ENCODE measurements at places on chromosomes 11 and 22.

DNA sequence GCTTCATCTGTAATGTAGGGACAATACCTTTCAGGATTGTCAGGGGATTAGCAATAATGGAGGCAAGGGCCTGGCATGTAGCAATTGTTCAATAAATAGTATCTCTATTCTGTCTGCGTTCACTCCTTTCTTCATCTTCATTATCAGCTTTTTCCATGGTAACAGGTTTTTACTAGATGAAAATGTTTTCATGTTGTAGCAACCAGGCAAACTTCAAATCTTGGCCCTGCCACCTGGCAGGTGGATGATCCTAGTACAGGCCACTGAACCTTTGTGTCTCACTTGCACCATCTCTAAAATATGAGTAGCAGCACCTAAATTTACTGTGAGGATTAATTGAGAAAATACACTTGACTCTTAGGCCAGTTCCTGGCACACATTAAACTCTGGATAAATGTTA is 83.4 kb downstream of the SWAP70 start:
- DNase-seq, result no peak

- DNase-seq, result no peak
Observed at GRCh38 chr11:96102664-96103078, 178.8 kb upstream of the MTMR2 start.

DNA sequence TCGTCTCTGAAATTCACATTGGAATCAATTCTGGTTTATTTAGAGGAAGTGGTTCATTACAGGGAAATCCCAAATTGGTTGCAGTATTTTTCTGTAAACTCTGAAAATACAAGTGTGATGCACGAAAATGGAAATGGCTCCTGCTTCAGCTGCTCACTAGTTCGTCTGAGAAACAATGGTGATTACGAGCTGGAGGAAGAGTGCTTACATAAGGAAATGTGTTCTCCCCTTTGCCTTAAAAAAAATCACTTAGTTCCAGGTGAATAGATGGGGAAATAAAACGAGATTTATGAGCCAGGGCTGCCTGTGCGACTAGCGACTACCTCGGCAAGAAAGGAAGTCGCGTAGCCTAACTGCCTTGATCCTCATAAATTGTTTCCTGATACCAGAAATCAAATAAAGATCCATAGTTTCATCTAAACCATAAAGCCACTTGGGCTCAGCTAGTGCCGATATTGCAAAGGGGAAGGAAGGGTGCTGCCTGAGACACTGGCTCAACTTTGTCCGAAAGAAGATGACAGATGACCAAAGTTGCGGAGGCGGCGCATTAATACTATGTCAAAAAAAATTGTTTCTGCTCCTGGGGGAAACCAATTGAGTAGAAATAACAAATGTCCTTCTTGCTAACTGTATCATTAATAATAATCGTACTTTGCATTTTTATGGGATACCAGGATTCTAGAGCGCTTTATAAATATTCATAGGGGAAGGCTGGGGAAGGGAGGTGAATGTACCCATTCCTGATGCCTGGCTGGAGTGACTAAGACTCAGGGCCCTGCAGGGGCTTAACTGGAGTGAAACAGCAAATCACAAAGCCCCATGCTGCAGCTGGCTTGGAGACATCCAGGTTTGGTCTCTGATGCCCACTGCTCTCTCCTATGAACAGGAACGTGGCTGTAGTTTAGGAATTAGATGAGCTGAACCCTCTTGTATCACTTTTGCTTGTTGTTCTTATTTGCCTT is 185.7 kb downstream of the BLID start:
- no peak for DNase-seq

DNA sequence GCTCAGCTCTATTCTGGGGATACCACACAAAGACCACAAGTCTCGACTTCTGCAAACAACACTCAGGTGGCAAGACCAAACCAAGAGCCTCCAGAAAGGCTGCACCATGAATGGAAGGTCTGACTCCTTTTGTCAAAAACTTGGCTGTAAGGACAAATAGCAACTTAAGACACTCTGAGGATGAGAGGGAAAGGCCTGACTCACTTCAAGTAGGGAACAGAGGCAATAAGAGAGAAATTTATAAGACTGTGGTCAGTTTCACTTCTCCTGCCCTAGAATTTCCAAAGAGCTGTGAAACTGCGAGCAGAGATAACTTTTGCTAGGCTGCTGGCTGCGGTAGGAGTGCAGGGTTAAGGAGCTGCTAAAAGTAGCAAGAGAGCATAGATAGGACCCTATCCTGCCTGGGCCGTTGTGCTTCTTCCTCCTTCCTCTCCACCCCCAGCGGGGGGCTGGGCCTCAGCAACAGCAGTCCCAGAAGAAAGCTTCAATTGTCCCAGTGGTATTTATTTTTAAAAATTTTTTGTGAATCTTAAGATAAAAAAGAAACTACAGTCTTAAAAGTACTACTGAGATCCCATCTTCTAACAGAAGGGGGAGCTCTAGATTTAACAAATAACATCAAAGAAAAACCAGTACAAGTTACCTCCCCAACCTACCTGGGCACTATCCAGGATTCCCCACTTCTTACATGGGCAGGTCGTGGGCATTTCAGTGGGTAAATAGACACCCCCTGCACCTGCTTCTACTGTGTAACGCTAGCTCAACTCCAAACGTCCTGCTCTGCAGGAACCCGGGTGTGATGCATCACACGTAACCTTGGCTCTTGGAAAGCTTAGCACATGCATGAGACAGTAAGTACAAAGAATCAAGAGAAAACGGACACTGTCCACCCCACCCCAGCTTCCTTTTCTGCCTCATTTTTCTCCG is 66.4 kb downstream of the SGSM3 start:
- no peak for DNase-seq

DNA sequence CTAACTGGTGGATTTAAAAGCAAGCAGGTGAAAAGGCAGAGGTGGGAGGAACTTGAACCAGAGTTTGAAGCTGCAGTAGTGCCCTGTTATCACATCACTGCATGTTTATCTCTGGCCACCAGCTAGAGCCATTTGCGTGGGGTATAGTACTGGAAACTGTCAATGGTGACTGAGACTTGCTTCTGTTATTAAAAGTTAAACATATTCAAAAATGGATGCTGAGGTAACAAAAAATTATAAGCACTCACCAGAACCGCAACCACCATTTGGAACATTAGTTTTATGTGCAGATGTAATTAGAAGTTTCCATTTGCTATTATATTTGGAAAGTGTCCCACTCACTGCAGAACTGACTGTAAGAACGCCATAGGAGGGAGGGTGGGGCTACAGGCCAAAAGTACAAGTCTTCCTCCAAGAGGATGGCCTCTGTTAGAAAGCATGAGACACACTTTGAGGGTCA is 1.2 kb upstream of the CD59 start:
- no peak for DNase-seq

- DNase-seq, result no peak
Observed at GRCh38 chr11:106683435-106683834, 334.8 kb downstream of the GUCY1A2 start.

DNA sequence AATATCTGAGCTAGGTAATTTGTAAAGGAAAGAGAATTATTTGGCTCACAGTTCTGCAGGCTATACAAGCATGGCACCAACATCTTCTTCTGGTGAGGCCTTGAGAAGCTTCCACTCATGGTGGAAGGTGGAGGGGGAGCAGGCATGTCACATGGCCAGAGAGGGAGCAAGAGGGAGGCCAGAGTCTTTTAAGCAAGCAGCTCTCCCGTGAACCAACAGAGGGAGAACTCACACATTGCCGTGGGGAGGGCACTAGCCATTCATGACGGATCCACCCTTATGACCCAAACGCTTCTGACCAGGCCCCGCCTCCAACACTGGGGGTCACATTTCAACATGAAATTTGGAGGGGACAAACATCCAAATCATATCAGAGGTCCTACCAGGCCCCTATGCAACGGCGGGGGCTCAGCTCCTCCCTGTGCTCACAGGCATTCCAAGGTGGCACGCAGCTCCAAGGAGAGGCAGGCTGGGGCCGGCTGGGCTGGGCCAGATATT is 4.6 kb downstream of the C11orf96 start:
- DNase-seq, result no peak

DNA sequence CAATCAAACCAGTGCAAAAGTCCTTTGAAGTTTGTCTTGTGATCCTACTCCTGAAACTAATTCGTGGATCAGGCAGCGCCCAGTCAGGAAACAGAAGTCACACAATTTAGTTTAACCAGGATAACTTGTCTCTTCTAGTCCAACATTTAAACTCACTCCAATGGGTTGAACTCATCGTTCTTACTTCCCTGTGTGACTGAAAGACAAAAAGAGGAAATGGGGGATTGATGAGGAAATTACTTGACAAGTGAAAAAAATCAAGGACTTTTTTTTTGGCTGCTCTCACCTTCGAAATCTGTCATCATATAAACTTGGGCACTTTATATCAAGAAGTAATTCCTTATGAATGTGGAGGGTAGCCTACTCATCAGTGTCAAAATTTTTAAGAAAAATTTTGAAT is 78.4 kb downstream of the HSD17B12 start:
- no peak for DNase-seq

GRCh38 chr11:119634301-119634700 is 94.7 kb downstream of the NECTIN1 start:
- DNase-seq, result no peak

DNA sequence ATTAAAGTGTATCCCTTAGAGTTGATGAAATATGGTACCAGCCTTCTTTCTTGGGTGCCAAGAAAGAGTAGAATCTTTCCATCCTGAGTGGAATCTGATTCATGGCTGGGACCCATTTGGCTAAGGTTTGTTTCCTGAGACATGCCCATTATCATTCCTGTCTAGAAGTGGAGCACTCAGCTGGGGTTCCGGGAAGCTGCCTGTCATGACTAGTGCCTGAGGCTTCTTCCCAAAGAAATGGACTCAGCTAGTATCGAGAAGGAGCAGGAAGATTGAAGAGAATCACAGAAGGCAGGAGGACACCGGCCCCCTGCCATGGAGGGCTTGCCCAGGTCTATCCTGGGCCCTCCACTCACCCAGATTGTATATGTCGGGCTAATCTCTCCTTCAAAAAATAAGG is 57.6 kb downstream of the KREMEN1 start:
- DNase-seq, result no peak
